ENCODE measurements at places on chromosomes 5 and 9.

GRCh38 chr9:71783120-71783523 lies 14.8 kb upstream of the CEMIP2 start:
- DNase-seq = peak; percentile 66

- no peak for DNase-seq
Measured at GRCh38 chr9:86707932-86708510, 239.3 kb downstream of the GAS1 start.

DNA sequence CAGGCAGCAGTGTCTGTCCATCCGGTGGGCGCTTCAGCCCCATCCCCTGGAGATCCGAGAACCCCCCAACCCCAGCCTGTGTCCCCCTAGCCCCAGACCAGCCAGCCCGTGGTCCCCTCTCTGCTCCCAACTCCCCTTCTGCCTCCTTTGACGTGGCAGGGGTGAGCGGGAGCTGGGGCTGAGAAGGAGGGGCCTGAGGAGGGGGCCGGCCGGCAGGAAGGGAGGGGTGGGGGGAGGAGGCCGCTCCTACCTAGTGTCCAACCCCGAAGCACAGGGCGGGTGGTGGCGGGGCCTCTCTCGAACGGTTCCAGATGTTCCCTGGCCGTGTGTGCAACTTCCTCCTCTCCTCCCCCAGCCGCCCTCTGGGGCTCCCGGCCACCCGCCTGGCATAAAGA lies 31.0 kb downstream of the GOLGA2 start:
- DNase-seq = no peak

DNA sequence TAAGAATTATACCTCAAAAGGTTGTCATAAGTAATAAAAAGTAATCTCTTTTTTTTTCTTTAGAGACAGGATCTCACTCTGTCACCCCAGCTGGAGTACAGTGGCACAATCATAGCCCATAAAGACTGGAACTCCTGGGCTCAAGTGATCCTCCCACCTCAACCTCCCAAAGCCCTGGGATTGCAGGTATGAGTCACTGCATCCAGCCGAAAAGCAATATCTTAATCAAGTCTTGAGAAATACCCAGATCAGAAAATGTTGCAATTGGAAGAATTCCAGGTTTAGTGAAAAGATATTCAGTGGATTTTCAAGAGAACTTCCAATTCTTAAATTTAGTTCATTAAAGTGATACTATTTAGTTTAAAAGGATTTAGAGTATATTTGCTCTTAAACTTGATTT lies 40.9 kb upstream of the IDNK start:
- DNase-seq = no peak

DNA sequence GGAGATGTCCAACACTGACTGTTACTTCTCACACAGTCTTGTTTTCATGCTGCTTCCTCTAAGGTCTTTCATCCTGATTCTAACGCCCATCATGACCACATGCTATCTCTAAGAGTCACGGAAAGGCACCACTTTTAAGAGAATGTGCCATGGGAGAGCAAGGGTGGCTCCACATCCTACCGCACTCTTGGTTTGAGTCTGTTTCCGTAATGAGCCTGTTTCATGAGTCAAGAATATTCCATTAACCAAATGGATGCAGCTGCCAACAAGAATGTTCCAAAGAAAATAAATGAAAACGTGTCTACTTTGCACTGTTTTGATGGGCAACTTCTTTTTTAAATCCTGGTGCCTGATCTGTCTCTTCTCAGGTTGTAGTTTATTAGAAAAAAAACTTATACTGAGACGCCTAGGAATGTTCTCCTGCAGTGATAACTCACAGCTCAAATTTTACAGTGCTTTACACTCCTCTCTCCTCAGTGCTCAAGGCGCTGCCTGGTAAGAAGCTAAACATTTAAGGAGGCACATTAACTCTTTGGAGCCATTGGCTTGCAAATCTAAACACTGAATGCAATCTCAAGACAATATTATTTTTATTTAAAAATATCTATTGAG lies 124.3 kb downstream of the FGF1 start:
- DNase-seq = no peak

DNA sequence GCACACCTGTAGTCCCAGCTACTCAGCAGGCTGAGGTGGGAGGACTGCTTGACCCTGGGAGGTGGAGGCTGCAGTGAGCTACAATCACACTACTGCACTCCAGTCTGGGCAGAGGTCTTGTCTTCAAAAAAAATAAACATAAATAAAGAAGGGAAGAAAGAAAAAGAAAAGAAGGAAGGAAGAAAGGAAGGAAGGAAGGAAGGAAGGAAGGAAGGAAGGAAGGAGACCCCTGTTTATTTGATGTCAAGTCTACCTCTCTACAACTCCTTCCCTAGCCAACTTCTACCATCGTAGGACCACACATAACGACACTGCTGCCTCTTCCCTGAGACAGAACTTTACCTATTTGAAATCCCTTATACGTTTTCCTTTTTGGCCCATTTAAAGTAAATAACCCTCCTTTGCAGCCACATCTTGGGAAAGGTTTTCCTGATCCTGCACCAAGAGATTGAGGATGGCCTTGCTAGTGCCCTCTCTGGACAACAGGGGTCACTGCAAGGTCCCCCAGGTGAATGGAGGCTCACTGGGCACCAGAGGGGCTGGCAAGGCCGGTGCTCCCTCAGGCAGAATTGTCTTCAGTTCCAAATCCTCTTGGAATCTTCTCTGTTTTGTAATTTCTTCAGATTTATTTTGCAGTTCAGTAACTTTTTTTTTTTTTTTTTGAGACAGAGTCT lies 10.5 kb downstream of the RPS14 start:
- DNase-seq = no peak

DNA sequence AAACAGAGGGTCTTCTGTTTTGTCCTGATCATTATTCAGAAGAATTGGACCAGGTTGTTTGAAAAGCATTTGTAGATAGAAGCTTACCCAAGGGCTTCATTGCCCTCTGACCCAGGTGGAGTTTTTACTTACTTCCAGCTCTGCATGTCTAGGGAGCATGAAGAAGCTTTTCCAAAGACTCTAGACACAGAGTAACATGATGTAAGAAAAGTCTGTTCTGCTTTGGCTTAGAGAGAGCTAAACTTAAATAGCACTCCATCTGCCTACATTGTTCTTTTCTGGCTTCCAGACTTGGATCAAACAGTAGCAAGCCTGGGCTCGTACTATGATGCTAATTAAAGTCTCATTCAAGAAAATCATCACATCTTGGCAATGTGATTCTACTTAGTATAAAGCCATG lies 112.1 kb downstream of the SNCAIP start:
- no peak for DNase-seq

- no peak for DNase-seq
Measured at GRCh38 chr5:77946381-77947040, 170.4 kb upstream of the TBCA start.

DNA sequence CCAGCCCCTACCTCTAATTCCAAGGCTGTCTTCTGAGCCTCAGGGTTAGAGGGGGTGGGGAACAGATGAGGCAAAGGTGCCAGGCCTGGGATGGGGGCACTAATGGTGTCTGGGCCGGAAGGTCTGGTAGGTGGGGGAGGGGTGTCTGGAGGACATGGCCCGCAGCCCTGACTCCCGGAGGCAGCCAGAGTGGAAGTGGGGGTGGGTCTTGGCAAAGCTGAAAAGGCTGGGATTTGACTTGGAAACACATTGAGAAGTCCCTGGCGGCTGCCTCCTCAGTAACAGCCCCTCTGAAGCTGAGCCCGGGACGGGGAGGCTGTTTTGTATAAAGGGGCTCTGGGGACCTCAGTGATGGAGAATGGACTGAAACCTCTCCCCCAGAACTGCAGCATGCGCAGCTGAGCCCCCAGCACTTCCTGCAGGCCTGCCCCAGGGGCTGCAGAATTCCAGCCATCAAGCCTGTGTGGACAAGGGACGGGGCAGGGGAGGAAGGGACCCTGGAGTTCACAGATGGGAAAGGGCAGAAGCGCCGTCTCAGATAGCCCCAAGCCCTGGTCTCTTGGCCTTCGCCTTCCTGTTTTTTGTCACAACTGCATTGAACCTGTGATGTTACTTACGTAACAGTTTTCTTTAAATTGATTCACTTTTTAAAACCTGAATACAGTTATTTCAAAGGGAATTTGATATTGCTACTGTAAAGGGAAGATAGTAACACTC lies 49.3 kb upstream of the SYNPO start:
- no peak for DNase-seq

GRCh38 chr9:91126761-91127445 lies 234.8 kb downstream of the AUH start:
- no peak for DNase-seq

All from activated CD4-positive, alpha-beta T cell treated with anti-CD3 and anti-CD28 coated beads for 24 hours (primary cell).